Activated T-helper 1 cell treated with anti-CD3 and anti-CD28 coated beads, Interleukin-12 subunit alpha, Interleukin-12 subunit beta, Interleukin-2, Interleukin-4 antibody, amounts not matched to agents 30 ng/mL and 10 ng/mL and 1 ng/mL, durations not matched to agents 14 hours and 24 hours and 36 hours (primary cell): ENCODE measurements at places on chromosomes 7 and 10. TPM values are rescaled to one million over a fixed set of nuclear protein-coding genes. Genes with fewer than 3 reads are reported as not detected.

Gene CPA2
- total RNA-seq, result not detected in 2 replicates

Gene CRHR2
- not detected in 2 replicates for total RNA-seq

Gene ZNF746
- 27.7 and 28.1 TPM in 2 replicates for total RNA-seq

Gene NKX2-3
- not detected in 2 replicates for total RNA-seq

Gene CALHM3
- not detected in 2 replicates for total RNA-seq

Gene FAM25G
- not detected in 2 replicates for total RNA-seq

Gene KNDC1
- 0.22 and 0.54 TPM in 2 replicates for total RNA-seq

Gene GDF2
- total RNA-seq, result not detected in 2 replicates

Gene CCL24
- not detected in 2 replicates for total RNA-seq

Gene MOGAT3
- not detected in 2 replicates for total RNA-seq

Gene PLAU
- 0.37 and 0.60 TPM in 2 replicates for total RNA-seq

Gene CFAP69
- total RNA-seq, result not detected in 2 replicates

Gene PKD2L1
- not detected in 2 replicates for total RNA-seq

Gene PRF1
- 100 and 103 TPM in 2 replicates for total RNA-seq

Gene SPACDR
- 2.8 and 2.9 TPM in 2 replicates for total RNA-seq

Gene FRA10AC1
- 25.9 and 28.2 TPM in 2 replicates for total RNA-seq

Gene ADIRF
- total RNA-seq, result not detected in 2 replicates

Gene TEX36
- not detected in 2 replicates for total RNA-seq

Gene LBX1
- not detected in 2 replicates for total RNA-seq

Gene PNLIPRP2
- not detected in 2 replicates for total RNA-seq

Gene SLIT1
- 0.08 and 0.15 TPM in 2 replicates for total RNA-seq

Gene CUZD1
- total RNA-seq, result 3.0 TPM in 2 replicates

Gene FRMPD2
- not detected in 2 replicates for total RNA-seq

Gene ASAH2
- total RNA-seq, result 2.2 and 5.4 TPM in 2 replicates

Gene TSPAN15
- total RNA-seq, result 1.6 and 2.7 TPM in 2 replicates

Gene PRKCQ
- total RNA-seq, result 45.9 and 50.4 TPM in 2 replicates

Gene LRRN3
- total RNA-seq, result 57.3 and 61.5 TPM in 2 replicates
